ENCODE measurements at places on chromosomes 11 and 22.

GRCh38 chr11:79108851-79109250, 332.0 kb downstream of the TENM4 start:
- DNase-seq, result no peak

DNA sequence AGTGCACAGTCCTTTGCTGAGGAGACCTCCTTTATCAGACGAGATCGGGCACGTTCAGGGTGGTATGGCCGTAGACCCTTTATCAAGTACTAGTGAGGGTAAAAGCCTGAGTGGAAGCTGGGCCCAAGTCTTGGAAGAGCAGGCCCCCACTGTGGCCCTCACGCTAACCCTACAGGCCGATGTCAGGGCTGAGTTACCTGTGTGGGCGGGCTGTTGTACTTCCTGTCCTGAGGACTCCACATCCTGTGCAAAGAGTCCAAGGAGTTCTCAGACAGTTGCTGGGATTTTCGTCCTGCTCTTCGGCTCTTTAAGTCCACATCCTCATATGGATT, 34.9 kb downstream of the RPL27A start:
- no peak for DNase-seq

DNA sequence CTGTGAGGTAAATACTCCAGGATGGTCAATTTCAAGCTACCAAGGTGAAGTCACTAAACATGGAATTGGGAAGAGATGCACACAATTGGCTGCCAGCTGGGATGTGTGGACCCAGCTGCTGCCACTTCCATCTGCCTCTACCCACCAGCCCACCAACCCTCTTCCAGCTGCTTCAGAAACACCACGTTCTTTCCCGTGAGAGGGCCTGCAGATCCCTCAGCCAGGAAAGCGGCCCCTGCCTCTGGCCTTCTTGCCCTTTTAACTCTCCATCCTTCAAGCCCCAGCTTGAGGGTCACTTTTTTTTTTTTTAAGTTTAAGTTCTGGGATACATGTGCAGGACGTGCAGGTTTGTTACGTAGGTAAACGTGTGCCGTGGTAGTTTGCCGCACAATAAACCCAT, 20.0 kb downstream of the PRG3 start:
- DNase-seq, result no peak

DNA sequence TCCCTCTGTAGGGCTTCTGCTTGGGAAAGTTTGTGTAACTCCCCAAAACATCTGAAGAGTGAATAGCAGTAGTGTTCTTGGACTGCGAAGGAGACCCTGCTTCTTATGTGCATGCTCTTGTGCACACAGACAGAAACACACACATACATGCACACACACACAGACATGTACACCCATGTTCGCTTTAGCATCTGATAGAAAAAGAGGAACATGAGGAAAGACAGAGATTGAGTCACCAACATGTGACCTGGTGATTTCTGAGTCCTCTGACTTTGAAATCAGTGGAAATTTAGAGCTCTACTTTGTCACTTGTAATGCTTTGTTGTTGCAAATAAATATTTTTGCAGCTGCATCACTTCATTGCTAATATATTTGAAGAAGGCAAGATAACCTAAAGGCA, 23.8 kb downstream of the CD44 start:
- no peak for DNase-seq

DNA sequence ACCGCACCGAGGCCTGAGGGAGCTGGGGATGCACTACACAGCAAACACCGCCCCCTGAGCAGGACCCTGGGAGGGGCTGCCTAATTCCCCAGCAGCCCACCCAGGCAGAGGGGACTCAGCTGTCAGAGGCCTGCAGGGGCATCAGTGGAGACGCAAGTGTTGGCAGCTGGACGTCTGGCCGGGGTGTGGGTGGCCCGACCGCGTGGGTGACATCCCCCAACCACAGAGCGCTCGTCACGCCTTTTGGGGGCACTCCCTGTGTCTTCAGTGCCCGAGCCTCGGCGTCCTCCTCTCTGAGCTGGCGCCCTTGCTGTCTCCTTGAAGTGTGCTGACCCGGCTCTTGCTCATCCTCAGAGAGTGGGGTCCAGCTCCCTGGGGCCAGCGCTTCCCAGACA, 150.2 kb downstream of the BRD1 start:
- no peak for DNase-seq

GRCh38 chr22:36369922-36370791, 17.6 kb downstream of the MYH9 start:
- DNase-seq, result no peak

- no peak for DNase-seq
These were observed 29.3 kb downstream of the RPL3 start for GRCh38 chr22:39289975-39290720.

- DNase-seq, result no peak
These were observed 126.7 kb upstream of the MTMR2 start for GRCh38 chr11:96050435-96051182.

DNA sequence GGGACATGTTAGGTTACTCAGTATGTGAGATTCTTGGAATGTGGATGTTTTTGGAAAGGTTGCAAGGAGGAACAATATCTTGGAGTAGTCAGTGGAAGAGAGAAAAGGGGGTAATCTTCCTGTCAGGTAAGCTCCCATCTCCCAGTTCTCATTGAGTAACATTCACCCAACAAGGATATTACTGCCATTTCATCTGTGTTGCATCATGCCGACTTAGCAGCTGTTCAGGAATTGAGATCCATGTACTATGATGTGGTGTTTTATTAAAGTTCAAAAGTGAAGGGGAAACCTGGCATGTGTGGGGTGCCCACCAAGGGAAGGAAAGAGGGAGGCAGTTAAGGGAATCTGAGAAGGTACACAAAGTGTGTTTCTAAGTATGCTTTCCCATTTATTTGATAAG, 58.4 kb upstream of the RASSF10 start:
- no peak for DNase-seq

- no peak for DNase-seq
These were observed 6.7 kb upstream of the CAPRIN1 start for GRCh38 chr11:34044664-34045485.

DNA sequence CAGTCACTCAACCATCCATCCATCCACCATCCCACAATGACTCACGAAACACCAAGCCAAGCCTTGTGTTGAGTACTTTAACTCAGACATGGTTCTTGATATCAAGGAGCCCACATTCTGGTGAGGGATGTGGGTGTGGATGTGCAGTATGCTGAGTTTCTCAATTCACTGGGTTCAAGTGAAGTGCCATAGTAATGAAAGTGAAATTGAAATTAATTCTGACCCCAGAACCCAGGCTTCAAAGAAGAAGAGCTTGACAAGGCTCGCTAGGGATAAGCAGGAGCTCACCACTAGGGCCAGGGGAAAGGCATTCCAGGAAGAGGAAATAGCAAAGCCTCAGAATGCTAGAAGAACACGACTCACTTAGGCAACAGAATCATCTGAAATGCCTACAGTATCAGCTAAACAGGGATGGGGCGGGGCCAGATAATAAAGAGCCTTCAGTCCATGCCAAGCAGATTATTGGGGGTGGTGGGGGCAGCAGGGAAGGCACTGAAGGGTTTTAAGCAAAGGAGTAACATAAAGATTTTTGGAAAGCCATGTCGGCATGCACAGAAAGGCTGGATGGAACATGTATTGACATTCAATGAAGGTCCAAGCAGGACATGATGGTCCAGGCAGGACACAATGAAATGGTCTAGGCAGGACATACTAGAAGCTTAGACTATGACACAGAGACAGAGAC, 37.2 kb downstream of the RTL6 start:
- DNase-seq, result no peak

GRCh38 chr11:110172468-110173065, 79.4 kb downstream of the ZC3H12C start:
- DNase-seq, result no peak

- no peak for DNase-seq
These were observed 16.3 kb downstream of the CTNND1 start for GRCh38 chr11:57777969-57778317.

DNA sequence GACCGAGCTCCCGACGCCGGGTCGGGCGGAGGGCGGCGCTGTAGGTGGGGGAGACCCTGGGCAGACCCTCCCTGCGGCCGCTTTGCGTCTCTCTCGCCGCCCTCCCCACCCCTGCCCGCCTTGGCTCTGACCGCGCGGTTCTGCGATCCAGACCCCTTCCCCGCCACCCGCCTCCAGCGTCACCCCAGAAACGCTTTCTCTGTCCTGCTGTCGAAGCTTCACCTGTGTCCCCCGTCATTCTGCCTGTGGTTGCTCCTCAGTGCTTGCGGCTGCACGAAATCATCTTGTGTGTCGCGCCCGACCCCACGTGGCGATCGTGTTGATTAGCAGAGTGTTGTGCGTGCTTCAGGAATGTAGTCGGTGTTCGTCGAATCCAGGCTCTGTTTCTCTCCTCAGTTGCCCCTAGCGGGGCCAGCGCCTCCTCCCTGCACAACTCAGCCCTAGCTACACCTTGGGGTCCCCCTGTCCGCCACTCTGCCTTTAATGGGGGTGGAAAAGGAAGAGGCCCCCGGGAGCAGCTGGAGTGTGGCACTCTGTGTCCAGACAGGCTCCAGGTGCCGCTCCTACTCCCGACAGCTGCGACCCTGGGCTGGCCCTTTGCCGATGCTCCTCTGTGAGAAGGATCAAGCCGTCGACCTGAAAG, 851 bp downstream of the PTDSS2 start:
- DNase-seq, result peak; percentile 63

DNA sequence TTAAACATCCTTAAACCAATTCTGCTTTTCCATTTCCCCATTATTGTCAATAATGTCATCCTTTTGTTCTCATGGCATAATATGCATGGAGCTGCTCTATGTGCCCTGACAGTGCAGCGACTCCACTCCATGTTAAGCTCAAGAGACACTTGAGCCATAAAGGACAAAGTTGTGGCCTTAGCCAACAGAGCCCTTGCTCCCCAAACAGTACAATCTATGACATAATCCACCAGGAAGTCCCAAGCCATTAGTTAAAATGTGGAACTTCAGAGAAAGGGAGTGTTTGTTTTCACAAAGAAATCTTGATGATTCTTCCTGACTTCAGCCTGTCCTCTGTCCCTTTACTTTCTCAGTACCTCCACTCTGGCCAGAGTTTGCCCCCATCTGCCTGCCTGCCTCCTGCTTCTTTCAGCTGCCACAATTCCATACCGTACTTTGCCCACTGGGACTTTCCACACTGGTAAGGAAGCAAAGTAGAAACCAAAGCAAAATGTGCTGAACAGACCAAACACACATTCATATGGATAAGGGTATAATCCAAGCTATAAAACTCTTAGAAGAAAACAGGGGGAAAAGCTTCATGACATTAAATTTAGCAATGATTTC, 46.3 kb upstream of the ZC3H12C start:
- no peak for DNase-seq

DNA sequence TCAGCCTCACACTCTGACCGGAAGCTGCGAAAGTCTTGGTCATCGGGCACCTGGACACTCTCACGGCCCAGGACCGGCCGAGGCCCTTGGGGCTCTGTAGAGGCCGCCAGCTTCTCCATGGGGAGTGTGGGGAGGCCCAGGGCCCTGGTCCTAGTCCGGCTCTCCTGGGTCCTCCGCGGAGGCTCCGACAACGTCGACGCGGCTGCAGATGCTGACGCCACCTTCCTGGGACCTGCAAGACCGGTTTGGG, 12.9 kb downstream of the STARD10 start:
- DNase-seq, result no peak

- DNase-seq, result no peak
These were observed 11.1 kb downstream of the KCNJ4 start for GRCh38 chr22:38443628-38444521.

- peak; percentile 69 for DNase-seq
These were observed at the start of gene AP5B1 for GRCh38 chr11:65780770-65781151. Gene AP5B1, minus strand, starts transcription at chr11:65780976. Its CDS starts 385 bp downstream, at chr11:65780591.

- DNase-seq, result no peak
These were observed 14.2 kb downstream of the AP5B1 start for GRCh38 chr11:65766535-65766934.

GRCh38 chr11:20501971-20502370, 97.4 kb upstream of the SLC6A5 start:
- no peak for DNase-seq

DNA sequence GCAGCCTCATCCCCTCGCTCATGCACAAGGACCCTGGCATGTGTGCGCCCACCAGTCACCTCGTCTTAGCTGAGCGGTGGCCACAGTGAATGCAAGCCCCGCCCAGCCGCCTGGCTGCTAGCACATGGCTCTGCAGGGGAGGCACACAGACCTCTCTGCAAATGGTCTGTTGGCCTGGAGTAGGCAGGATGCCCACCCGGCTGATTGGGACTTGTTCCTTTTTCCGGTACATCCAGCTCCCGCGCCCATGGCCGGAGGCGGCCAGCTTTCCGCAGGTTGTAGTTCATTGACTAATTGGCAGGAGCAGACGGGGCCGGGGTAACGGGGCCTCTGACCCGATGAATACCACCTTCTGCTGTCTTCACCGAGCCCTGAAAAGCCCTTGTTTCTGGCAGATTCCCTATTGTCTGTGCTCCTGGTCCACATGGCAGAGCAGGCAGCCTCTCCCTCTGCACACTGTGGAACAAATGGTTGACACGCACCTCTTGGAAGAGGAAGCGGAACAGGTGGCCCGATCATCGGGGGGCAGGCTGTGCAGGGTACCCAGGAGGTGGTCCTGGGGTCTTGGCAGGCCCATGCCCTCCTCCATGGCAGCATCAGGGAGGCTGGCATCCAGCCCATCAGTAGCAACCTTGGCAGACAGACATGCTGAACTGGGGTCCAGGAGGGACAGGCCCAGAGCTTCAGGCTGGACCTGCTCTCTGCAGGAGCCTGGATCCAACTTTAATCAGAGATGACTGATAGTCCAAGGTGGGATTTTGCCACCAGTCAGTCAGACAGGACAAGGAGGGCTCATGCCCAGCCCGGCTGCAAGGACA, 1512.0 kb downstream of the BRD1 start:
- DNase-seq, result no peak

GRCh38 chr22:36753120-36753802, 22.7 kb downstream of the IFT27 start:
- no peak for DNase-seq

- no peak for DNase-seq
These were observed 31.0 kb upstream of the ST14 start for GRCh38 chr11:130128626-130129025.

DNA sequence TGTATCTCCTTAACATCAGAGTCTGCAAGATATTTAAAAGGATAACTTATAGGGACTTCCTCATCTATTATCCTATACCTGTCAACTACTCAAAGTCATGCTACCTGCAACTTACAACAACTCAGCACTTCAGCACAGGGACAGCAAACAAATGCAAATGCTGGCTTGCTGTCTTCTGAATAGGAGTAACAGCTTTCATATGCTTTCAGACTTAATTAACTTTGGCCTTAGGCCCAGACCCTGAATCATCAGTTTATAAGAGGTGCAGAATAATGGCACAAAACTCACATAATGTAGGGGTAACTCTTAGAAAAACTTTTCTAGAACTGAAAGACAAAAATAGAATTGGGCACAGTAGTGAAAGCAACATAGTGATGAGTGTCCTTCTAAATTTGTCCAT, 953.4 kb downstream of the DLG2 start:
- no peak for DNase-seq

GRCh38 chr22:40396882-40397281, 26.5 kb downstream of the SGSM3 start:
- DNase-seq, result no peak

- DNase-seq, result no peak
These were observed at the start of gene RAPSN for GRCh38 chr11:47448566-47449427. Gene RAPSN, minus strand, starts transcription at chr11:47449136. Its CDS starts 172 bp downstream, at chr11:47448964.
